Stimulated activated CD4-positive, alpha-beta T cell treated with anti-CD3 and anti-CD28 coated beads, Interleukin-2, amount 100 ng/mL, for 24 hours (primary cell): ENCODE measurements at places on chromosomes 6 and 20.

GRCh38 chr6:44735630-44735963 is 348.1 kb downstream of the CDC5L start:
- peak; percentile 39 for DNase-seq

DNA sequence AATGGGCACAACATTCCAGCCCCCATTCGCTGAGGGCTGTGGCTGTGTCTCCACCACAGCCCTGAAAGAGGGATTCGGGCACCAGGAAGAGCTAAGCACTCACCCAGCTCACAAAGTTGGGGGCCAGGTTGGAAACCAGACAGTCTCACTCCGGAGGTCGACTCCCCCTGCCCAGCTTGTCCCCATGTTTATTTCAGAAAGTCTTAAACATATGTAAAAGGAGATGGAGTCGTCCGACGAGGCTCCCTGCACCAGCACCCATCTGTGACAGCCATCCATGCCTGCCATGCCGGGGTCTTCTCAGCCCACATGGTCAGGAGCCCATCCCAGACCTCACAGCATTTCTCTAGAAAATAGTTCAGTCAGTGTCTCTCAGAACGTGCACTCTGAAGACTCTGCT is 63.6 kb upstream of the STX16 start:
- DNase-seq: no peak

GRCh38 chr6:164151161-164152120 is 736.9 kb downstream of the QKI start:
- DNase-seq: no peak

DNA sequence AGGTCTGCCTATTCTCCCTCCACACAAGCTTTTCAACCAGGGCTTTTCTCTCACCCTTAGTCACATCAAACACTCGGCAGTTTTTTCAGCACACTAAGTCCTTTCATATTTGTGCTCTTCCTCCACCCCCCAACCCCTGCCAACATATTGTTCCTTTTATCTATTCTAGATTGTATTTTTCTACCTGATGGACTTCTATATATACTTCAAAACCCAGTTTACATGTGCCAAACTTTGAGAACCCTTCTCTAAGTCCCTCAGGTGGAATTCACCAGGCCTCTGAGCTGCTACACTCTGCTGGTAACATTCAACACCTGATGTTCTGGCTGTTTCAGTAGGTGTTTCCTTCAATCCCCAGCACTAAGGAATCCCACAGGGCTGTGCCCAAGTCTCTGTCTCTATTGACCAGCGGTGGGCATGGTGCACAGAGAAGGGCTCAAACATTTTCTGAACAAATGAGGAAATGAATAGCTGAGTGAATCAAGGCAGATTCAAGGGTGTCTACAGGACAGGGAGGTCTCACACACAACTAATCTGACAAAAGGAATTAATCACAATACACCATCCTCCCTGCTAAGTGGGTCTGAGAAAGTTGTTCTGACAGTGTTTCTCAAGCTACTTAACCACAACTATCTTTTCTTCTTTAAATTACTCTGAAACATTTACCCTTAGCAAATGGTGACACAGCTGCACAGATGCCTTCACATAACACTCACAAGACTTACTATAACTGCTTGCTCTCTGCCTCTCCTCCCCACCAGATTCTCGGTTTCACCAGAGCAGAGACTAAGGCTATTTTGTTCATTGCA is 166.5 kb downstream of the TSHZ2 start:
- DNase-seq: no peak

DNA sequence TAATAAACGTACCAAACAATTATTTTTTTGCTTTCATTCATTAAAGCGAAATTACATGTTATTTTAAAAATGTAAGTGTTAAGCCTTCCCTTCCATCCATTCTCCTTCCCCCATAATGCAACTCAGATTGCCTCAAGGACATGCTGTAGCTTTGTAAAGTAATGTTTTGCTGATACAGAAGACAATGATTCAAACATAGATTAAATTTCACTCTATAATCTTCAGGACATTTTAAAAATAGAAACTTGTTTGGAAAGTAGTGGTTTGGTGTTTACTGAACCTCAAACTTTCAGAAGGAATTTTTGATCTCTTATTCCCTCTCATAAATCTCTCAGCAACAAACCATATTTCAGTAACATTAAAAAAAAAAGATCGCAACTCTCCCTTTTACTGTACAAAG is 350.9 kb upstream of the HSF2 start:
- DNase-seq: no peak

DNA sequence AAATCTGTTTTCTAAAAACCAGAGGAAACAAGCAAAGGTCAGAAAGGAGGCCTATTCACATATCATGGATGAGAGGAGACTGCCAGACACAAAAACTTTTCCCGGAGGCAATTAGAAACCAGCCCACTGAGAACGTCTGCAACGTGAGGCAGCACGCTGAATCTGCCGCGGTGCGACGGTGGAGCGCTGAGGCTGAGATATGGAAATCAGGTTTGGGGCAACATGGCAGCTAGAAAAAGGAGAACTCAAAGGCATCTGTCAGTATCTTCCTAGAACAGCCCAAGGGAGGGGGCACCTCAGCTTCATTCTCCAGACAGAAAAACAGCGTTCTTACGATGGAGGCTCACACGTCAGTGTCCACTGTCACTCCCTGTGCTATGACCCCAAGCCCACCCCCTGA is 5.2 kb downstream of the PRELID3B start:
- DNase-seq: no peak

DNA sequence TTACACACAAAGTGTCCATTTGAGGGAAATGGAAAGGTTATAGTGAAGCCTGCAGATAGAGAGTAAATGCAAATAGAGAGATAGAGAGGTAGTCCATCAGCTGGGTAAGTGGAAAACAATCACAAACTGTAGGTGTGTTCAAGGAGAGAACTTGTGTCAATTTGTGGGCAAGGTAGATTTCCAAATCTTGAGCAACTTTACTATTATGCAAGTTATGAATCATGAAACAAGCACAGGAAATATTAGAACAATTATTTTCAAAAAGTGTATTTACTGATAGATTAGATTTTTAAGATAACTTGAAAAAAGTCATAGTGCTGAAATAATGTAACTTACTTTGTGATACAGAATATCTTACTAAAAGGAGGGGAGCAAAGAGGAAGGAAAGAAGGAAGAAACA is 792.9 kb downstream of the EYS start:
- no peak for DNase-seq

GRCh38 chr6:4319981-4320683 is 184.8 kb upstream of the ECI2 start:
- no peak for DNase-seq

GRCh38 chr6:153564803-153565202 is 433.7 kb upstream of the RGS17 start:
- no peak for DNase-seq
